ENCODE measurements at places on chromosomes 3 and 15.

GRCh38 chr3:4584456-4585249 lies 91.5 kb downstream of the ITPR1 start:
- DNase-seq, result no peak

GRCh38 chr3:156586905-156587759 lies 32.2 kb upstream of the SSR3 start:
- DNase-seq, result no peak

- DNase-seq, result no peak
These were observed 42.7 kb downstream of the OR5H15 start for GRCh38 chr3:98209244-98209643.

DNA sequence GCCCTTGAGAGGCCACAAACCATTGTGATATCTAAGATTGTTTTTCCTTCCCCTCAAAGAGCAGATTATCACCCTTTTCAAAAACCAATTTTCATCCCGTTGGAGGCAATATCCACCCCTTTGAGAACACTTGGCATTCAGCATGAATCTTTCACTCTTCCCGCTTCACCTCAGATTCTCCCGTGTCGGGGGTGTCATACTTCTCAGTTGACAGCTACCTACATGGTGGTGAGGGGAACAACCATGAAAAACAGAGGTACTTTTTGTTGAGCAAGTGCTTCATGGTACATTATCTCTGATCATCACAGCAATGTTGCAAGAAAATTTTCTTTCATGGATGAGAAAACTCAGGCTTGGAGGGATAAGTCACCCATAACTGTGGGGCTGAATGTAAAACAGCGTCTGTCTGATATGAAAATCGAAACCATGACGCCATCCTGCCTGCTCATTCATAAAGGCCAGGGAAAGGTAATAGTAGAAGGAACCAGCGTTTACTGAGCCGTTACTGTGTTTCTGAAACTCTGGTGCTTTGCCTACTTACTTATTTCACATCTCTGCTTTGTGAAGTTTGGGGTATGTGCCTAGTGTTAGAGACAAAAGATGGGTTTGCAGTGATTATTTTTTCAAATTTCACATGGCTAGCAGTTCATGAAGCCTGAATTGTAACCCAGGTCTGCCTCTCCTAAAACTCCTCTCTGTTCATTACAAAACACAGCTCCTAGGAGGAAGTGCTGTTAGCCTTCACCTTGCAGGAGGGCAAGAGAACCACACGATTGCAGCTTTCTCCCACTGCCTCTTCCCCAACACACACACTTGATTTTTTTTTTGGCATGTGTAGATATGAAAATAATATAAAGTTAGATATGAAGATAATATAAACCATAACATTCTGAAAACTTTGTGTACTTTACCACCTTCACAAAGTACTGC lies 35.4 kb downstream of the SV2B start:
- DNase-seq, result no peak

- DNase-seq, result no peak
These were observed 2.3 kb downstream of the ITPR1 start for GRCh38 chr3:4495294-4496086.

DNA sequence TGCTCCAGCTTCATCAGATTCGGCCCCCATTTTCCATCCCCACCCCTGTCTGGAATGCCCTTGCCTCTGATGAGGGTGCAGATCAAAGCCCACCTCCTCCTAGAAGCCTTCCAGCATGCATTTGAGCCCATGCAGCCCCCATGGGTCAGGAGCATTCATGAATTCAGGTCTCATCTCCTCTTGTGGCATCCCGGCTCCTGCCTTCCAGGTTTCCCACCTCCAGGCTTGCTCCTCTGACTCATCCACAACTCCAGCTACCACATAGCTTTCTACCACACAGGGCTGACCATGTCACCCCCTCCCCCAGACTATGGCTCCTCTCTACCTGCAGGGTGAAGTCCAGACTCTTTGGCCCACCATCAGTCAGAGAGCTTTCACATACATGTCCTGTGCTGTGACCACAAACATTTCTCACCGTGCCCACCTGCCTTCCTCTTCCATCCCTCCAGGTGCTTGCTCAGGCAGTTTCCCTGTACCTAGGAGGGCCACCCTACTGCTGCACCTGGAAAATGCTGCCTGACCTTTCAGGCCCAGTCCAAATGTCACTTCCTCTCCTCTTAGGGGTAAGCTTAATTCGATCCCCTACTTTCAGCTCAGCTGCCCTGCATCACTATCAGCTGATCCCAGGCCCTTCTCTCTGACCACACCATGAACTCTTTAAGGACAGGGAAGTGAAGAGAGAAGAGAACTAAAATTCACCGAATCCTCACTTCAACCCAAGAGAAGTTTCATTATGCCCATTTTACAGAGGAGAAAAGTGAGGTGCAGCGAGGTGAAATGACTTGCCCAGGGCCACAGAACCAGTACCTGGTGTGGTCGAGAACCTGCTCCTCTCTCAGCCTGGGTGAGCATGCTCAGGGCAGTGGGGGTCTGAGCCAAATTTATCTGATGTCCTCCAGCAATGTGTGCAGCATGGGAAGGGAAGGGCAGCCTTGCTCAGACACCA lies 13.7 kb upstream of the FGD5 start:
- DNase-seq, result no peak

DNA sequence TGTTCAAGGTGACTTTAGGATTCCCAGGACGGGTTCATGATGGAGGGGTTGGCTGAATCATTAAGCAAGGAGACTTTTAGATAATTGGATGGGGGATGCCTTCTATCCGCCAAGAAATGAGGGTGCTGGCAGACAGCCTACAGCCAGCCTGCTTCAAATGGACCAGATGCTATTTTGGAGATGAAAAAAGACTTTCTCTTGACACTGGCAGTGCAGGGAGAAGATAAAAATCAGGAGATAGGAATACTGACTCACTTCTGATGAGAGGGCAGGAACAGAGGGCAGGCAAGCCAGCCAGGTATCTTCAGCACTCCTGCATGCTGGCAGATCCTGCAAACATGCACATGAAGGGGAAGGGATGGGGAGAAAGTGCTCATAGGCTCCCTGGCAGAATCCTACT lies 7.7 kb upstream of the SYN2 start:
- no peak for DNase-seq

GRCh38 chr3:173065543-173065981 lies 75.5 kb downstream of the SPATA16 start:
- DNase-seq, result no peak

GRCh38 chr15:99504071-99504822 lies 61.5 kb upstream of the MEF2A start:
- DNase-seq, result no peak

- no peak for DNase-seq
These were observed 27.3 kb downstream of the SPTSSB start for GRCh38 chr3:161343986-161344385.

DNA sequence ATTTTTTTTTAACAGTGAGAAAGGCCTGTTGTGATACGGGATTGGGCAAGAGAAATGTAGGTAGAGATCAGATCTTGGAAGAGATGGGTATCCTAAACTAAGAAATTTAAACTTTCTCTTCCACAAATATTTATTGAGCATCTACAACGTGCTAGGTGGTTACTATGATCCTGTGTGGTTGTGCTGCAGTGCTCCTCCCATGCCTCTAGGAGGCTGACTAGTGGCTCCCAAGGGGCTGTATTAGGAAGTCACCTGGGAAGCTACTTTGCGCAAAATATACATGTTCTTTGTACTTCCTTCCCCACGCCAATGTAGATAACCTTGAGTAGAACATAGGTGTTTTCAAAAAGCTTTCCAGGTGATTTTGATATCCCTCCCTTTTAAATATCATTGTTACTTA lies 27.2 kb downstream of the USP3 start:
- DNase-seq, result no peak

DNA sequence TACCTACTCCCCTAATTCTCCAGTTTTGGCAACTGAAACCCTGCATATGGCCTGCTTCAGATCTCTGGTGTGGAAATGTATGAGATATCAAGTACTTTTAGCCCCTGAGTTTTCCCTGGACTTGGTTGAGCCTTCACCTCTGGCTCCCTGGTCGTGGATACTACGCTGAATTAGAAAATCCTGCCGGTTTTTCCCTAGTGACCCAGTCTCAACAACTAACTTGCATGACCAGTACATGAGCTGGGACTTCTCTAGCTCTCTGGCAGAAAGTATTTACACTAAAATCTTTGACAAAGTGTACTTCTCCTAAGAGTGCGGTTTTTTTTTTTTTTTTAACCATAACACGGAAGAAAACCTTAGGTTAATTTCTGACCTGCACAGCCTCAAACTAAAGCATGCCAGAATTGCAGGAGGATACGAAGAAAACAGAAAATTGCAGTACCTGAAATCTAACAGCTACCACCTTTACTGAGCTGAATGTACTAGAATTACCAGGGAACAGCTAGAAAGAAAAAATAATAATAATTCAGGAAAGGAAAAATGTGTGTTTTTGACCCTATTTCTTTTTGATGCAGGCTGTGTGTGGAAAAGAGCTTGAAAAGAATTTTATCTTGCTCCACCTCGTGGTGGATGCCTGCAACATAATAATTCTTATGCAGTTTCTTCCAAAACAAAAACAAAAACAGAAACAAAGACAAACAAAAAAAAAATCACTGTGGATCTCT lies 165.6 kb downstream of the GMNC start:
- DNase-seq, result no peak

- DNase-seq, result no peak
These were observed 42.5 kb downstream of the ZNF445 start for GRCh38 chr3:44434834-44435510.

DNA sequence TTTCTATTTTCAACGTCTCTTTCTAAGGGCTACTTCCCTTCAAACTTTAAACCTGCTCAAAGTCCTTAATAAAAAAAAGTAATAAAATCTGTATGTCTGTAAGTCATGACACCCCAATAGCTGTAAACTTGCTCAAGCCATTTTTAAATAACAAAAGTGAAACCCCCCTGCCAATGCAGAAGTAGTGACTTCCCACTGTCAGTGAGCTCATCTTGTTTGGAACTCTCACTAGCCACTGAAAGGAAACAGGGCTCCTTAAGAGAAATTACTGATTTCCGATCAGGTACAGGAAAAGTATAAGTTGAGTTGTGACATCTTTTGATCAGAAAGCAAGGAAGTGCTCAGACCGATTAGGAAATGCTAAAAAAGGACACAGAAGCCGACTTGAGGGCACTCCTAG lies 27.6 kb upstream of the GPR171 start:
- DNase-seq, result no peak

GRCh38 chr15:68106656-68107055 lies 52.5 kb downstream of the PIAS1 start:
- no peak for DNase-seq

GRCh38 chr3:154953538-154953937 lies 126.6 kb upstream of the MME start:
- no peak for DNase-seq

- DNase-seq, result no peak
These were observed 45.3 kb downstream of the ROPN1B start for GRCh38 chr3:126014252-126014651.

GRCh38 chr3:117602058-117602644 lies 892.6 kb downstream of the TUSC7 start:
- no peak for DNase-seq

DNA sequence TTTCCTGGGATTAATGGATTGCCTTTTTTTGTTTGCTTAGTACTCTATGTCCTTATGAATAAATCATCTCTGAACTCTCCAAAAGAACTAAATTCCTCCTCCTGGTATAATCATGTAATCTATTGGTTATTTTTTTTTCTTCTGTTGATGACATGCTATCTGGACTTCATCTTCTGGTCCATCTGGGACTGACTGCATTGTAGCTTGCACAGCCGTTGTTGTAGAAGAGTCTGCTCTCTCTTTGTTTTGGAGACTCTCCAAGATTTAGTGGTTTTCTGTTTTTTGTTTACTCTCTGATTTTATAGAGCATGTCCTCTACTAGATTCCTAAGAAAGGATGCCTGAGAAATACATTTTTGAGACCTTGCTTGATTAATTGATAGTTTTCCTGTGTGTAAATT lies 19.1 kb downstream of the IREB2 start:
- DNase-seq, result no peak

- no peak for DNase-seq
These were observed 648.7 kb upstream of the CCDC54 start for GRCh38 chr3:106728315-106729098.

- DNase-seq, result no peak
These were observed 33.0 kb downstream of the MYZAP start for GRCh38 chr15:57624730-57625129.

DNA sequence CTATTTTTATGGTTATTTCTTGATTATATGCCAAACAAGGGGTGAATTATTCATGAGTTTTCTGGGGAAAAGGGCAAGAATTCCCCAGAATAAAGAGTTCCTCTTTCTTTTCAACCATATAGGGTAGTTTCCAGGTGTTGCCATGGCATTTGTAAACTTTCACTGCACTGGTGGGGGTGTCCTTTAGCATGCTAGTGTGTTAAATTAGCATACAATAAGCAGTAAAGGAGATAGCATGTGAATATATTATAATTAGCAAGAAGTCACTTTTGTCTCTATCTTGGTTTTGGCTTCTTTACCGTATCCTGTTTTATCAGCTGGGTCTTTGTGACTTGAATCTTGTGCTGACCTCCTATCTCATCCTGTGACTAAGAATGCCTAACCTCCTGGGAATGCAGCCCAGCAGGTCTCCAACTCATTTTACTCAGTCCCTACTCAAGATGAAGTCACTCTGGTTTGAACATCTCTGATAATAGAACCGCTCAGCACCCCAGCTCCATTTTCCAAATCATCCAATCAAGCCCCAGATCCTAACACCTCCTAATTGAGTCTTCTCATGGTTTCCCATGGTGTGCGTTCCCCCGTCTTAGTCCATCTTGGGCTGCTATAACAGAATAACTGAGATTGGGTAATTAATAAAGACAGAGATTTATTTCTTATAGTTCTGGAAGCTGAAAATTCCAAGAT lies 3.4 kb upstream of the SELENOT start:
- no peak for DNase-seq

DNA sequence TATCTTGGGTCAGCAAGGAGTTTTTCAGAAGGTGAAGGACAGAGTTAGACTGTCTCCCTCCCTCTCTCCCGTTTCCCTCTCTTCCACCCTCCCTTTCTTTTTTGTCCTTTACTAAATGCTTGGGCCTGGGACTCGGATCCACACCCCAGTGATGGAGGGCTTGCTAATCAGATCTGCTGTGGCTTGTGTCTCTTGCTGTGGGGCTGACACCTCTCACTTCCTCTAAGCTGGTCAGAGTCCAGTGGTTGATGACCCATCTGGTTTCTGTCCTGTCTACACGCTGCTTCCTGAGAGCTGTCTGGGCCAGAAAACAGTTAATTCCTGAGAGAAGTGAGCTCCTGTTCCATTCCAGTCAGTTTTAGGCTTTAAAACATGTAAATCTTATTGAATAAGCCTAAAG lies 849 bp downstream of the TRAK1 start:
- DNase-seq, result no peak

DNA sequence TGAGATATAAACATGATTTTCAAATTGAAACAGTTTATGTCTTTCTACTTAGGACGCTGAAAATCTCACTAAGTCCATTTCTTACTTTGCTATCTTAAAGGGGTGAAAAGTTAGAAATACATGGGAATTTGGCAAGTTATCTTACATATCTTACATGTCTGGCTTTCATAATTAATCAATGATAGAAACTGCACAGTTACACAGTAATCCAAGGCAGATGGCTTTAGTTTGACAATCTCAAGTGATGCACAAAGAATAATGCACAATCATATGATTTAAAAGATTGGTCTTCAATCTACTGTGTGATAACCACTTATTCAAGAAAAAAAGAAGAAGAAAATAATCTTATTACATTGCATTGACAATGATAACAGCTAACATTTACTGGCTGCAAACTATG lies 14.2 kb downstream of the PDZRN3 start:
- no peak for DNase-seq

GRCh38 chr3:193869221-193870201 lies 266.4 kb upstream of the HES1 start:
- no peak for DNase-seq
